ENCODE measurements at places on chromosomes 3 and 15.

DNA sequence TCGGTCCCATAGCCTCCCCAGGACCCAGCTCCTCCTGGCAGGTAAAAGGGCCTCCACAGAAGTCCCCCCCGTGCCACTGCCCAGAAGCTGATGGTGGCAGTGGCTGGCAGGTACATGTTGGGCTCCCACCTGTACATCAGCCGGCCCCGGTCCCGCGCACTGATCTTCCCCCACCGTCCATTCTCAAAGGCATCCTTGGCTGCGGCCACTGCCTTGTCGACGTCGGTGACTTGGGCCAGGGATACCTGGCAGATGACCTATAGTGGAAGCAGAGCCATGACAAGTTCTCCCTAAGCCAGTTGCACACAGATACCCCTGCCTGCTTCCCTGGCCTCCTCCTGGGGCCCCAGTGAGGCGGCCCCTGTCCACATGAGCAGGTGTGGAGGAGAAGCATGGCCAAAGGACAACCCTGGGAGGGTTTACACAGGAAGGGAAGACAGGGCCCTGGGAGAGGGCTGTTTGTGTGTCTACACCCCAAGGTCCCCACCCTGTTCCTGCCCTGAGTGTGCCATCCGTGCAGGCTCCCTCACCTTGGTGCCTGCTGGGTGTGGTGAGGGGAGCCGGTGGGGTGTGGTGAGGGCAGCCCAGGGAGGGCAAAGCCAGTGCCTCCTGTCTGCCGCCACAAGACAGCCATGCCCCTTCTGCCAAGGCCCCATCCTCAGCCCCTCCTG is 44.8 kb downstream of the ALDH1L1 start:
- DNase-seq = no peak

- no peak for DNase-seq
Observed at GRCh38 chr3:170485696-170486095, 67.0 kb downstream of the CLDN11 start.

- no peak for DNase-seq
Observed at GRCh38 chr15:62648954-62649353, 393.6 kb upstream of the TPM1 start.

- no peak for DNase-seq
Observed at GRCh38 chr3:71149959-71150954, 433.3 kb downstream of the FOXP1 start.

GRCh38 chr3:186362988-186363387 is 954 bp upstream of the DGKG start:
- DNase-seq = no peak

DNA sequence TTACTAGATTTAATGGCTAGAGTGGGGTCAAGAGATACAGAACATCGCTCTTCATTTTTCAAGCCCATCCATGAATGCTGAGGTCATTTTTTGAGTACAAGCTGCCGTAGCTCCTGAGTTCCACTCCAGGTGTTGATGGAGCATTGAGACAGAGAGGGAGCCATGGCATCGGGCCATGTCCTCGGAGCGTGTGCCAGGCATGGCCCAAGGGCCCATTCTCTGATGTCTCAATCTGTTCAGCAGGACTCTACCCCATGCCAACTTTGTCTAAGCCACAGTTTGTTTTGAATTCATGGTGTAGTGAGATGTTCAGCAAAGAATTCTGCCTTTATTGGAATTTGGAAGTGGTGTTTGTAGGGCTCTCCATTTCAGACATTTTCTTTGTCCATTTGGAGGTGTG is 110.5 kb upstream of the ADAMTS9 start:
- DNase-seq = no peak

DNA sequence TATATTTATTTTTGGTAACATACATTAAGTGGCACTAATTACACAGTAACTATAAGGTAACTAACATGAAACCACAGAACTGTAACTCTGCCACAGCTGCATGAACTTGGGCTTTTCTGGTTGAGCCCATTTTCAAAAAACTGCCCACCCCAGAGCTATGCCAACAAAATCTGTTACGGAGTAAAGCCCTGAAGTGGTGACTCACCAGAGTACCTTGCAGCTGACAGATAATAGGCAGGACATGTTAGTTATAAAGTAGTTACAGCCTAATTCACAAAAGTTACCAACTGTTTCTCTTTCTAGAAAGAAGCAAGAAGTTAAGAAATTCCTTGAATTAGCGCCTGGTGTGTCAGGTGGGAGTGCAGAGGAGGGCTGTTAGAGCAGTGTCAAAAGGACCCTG is 1.5 kb upstream of the GPX1 start:
- no peak for DNase-seq

DNA sequence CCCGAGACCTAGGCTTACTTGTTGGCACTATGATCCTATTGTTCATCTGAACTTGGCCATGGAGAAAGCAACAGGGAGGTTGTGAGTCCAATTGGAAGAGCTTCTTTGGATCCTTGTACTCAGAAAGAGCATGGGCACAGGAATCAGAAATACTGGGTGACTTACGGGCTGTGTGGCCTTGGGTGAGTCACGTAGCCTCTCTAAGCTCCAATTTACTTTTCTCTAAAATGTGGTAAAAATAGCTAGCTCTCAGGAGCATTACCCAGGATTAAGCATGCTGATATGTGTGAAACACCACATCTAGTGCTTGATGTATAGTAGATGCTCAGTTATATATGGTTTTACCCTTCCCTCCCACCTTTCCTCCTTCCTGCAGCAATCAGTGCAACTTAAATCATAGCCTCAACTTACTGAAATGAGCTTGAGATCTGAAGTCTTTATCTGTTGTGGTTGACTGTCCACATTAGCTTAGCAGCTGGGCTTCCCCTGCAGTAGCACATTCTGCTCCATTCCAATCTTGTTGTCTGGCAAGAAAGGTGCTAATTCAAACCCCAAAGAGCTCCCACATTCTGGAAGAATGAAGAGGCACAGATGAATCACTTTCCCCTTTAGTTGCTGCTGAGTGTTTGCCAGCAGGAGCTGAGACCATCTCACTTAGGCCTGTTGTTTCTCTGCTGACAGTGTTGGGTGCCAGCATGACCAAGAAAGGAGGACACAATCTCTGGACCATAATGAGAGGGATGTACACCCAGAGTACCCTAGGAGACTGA is 299.1 kb upstream of the TRIM42 start:
- DNase-seq = no peak

DNA sequence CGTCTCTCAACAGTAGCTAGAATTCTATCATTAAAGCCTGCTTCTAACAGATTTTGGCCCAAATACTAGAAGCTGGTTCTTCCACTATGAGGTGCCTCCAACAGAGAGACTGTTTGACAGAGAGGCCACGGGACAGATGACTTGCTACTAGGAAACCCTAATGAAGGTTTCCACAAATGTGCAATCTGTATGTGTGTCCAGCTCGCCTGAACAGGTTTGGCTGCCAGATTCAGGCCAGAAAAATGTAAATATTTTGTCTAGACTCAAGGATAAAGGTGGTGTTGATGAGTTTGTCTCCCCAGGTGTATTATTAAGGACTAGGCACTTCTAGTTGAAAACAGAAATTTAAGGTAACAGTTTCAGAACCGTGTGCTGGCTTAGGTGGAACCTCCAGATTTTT is 91.6 kb upstream of the TRIM42 start:
- DNase-seq = no peak

DNA sequence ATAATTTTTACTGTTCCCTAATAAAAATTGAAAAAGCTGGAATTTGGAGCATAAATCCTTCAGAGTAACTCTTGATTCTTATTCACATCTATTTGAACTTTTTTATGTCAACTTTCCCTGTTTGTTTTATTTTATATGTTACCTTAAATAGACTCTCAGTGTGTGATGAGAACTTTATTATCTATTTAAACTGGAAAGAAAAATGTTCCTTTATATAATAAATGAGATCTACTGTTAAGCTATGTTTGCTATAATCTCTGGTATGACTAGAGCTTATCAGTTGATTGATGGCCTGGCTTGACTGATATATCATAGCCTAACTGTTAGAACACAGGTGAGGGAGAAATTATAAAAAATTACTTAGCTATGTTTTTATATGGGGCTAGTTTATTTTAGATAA is 330.6 kb upstream of the EPHA6 start:
- no peak for DNase-seq

DNA sequence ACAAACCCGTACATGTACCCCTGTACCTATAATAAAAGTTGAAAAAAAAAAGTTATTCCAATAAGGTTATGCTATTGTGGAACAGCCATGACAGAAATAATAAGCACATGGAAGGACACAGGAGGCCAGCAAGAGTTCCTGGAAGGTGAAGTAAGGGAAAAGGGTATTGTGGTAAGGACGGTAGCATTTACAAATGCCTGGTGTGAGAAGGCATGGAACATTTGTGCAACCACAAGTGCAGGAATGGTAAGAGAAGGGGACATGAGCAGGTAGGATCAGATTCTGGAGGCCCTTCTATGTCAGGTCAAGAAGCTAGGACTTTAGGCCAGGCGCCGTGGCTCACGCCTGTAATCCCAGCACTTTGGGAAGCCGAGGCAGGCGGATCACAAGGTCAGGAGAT is 82.5 kb downstream of the PPP2R3A start:
- DNase-seq = no peak

GRCh38 chr15:44319385-44319784 is 30.9 kb downstream of the GOLM2 start:
- no peak for DNase-seq

- DNase-seq = no peak
Observed at GRCh38 chr15:79952329-79952728, 18.7 kb downstream of the BCL2A1 start.

DNA sequence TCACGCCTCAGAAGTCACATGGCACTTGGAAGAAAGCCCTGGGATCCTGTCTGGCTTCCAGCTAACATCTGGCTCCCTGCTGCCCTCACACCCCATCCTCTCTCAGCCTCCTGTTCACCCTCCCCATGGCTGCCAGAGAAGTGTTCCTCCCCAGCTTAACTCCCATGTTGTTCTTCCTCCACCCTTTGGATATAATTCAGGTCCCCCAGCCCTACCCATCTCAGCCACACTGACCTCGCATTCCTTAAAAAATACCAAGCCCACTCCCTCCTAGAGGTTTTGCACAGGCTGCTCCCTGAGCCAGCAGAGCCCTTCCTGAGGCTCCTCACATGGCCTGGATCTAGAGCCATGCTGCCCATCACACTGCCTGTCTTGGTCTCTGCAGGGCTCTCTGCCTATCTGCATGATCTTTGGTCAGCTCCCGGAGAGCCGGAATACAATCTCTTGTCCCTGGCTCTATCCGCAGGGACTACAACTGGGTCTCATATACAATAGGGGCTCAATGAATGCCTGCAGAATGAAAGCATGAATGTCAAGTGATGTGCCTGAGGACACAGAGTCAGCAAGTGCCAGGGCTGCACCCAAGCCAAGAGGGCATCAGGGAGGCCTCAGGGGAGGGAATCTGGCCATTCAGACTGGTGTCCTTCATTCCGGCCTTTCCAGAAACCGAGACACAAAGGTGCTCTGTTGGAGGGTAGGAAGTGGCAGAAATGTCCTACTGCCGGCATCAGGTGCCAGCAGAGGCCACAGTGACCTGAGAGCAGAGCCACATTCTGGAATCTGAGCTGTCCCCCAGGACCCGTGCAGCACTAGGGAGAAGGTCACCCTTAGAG is 3.8 kb upstream of the TKT start:
- no peak for DNase-seq

- no peak for DNase-seq
Observed at GRCh38 chr15:64111679-64112050, 15.9 kb downstream of the SNX1 start.

DNA sequence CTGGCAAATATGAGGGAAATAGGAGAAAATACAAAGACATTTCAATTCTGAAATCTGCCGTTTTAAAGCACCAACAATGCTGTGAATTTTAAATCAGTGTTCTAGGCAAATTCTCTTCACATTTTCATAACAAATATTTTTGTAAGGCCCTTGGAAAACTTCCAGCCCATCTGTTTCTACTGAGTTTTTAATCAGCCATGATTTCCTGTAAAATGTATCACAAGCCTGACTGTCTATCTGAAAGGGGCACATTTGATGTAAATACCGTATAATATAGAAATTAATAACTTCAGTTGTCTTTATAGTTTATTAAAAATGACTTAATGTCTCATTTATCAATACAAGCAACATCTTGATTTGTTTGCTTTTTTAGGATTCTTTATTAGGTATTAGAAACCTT is 454.7 kb downstream of the PYDC2 start:
- DNase-seq = no peak

DNA sequence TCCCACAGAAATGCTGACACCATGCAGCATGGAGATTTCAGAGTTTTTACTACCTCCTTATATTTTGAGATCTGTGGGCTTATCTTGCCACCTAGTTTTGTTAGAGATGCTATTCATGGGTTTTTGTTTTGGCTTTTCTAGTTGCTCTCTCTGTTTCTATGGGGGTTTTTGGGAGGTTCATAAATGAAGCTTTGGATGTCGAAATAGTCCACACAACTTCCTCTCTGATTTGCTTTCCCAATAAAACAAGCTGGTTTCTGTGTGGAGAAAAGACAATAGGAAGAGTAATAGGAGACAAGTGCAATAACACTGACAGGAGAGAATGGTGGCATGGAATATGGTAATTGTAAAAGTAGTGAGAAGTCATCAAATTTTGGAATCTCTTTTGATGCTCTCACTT is 106.8 kb upstream of the GPR149 start:
- DNase-seq = no peak

- DNase-seq = no peak
Observed at GRCh38 chr3:120284747-120285507, at the start of gene GPR156. Gene GPR156, minus strand, starts transcription at chr3:120285222. Its CDS starts 41,124 bp downstream, at chr3:120244098.

DNA sequence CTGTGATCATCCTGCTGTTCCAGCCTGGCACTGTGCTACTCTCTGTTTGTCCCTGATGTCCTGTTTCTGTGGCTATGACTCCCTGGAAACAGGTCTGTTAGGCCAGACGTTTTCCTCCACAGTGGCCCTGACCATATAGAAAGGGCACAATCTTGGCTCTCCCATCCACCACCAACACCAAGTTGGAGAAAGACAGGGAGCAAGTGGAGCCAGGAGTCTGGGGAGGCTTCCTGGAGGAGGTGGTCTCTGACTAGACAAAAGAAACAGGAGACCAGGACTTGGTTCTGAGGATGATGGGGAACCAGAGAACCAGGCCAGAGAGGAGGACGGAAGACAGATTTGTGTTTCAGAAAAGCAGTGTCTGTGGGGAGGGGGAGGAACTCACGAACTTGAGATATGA is 49.2 kb upstream of the SMAD6 start:
- DNase-seq = no peak

- no peak for DNase-seq
Observed at GRCh38 chr3:72009851-72010443, 225.0 kb upstream of the PROK2 start.

GRCh38 chr3:110454066-110454465 is 617.5 kb upstream of the NECTIN3 start:
- no peak for DNase-seq

DNA sequence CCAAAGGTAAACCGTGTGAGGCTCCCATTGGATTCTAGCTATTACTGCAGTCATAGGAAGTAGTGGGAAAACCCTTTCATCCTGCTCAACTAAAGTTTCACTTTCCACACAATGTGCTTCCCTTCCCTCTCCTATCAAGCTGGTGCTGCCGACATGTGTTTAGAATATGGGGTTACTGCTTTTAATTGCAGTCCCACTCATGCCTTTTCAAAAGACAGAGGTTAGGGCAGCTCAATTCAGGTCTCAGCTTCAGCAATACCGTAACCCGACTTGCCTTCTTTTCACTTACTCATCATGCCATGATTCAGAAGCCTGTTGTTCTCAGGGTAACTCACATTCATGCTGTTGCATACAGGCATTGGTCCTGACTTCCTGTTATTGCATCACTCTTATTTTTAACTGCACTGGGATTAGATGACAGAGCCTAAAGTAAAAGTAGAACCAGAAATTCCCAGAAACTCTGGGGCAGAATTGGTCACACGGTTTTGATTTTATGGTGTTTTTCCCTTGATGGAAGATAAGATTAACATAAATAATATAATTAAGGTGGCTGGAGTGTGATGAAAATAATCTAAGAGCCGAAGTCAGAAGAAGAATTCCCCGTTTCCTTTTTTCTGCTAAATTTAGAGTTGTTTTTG is 45.7 kb downstream of the C2CD4B start:
- peak; percentile 13 for DNase-seq

Measured in stimulated activated CD8-positive, alpha-beta memory T cell treated with anti-CD3 and anti-CD28 coated beads, Interleukin-7, amount 100 ng/mL, for 48 hours (primary cell).